Coronary artery (tissue), 2 donors: ENCODE measurements at places on chromosomes 4 and X.

GRCh38 chr4:1837069-1837468, 18.9 kb downstream of the LETM1 start:
- no peak for DNase-seq

DNA sequence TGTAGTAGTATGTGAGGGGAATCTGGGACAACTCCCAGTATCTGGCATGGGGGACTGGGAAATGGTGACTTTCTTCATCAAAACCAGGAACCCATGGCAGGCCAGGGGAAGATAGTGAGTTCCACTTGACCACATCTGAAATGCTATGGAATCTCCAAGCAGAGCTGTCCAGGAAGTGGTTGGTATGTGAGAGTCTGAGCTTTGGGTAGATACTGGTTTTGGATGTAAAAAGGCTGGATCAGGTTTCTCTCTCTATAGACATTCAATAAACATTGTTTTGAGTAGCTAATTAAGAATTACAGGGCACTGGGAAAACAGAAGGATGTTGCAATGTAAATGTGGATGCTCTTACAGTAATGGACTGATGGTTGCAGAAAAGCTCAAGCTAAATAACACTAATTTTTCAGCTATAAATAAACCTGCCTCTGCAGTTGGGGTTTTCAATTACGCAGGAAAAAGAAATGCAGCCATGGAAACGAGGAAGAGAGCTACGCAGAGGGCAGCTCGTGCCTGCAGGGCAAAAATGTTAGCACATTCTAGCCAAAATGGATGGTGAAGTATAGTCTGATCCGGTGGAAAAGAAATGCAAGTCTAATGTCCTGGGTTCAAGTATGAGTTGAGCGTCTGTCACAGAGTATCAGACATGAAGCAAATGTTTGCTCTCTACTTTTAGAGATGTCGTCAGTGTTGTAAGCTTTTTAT, 13.4 kb upstream of the CHRNA9 start:
- DNase-seq: no peak

DNA sequence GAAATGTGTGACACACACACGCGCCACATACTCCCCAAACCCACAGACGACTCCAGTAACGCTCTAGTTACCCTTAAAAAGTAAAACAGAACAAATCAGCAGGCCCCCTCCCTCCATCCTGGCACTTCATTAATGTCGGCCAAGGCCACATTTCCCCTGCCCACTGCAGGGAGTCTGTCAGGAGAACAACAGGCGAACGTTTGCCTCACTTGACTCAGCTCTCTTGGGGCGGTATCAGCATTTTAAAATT, 671 bp upstream of the FHIP1A start:
- DNase-seq: no peak

- DNase-seq: no peak
These were observed 276.9 kb downstream of the PTTG2 start for GRCh38 chr4:38237139-38237538.

- DNase-seq: no peak
These were observed 490.7 kb upstream of the TENM3 start for GRCh38 chr4:181752516-181752915.

- DNase-seq: peak; percentile 50
These were observed 17.9 kb downstream of the NAT8L start for GRCh38 chr4:2076908-2077536.

- no peak for DNase-seq
These were observed 122.6 kb upstream of the VCX3B start for GRCh38 chrX:8341814-8342590.

- peak; percentile 83 for DNase-seq
These were observed 6.7 kb upstream of the HSD17B10 start for GRCh38 chrX:53440621-53441517.

- no peak for DNase-seq
These were observed 75.1 kb downstream of the SORBS2 start for GRCh38 chr4:185736882-185737281.

- DNase-seq: no peak
These were observed 1660.3 kb upstream of the PCDH10 start for GRCh38 chr4:131488772-131489171.

- no peak for DNase-seq
These were observed 120.7 kb downstream of the LDB2 start for GRCh38 chr4:16777726-16778125.

DNA sequence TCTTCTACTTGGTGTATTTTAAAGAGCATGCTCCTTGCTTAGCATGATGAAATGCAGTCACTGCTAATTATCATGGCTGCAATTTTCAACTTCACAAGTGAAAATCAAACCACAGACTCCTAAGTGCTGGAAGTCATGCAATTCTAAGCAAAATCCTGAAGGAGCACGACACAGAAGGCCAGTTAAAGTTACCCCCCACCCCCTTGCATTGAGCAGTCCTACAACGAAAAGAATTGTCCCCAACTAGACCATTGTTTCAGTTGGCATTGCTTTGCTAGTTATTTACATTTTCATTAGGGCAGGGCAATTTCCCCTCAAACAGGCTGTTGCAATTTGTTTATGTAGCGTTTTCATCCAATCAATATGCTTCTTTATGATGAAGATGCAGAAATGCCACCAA, 321.2 kb downstream of the PCDH7 start:
- no peak for DNase-seq

- DNase-seq: no peak
These were observed 105.3 kb upstream of the SMIM10 start for GRCh38 chrX:134885336-134886001.

DNA sequence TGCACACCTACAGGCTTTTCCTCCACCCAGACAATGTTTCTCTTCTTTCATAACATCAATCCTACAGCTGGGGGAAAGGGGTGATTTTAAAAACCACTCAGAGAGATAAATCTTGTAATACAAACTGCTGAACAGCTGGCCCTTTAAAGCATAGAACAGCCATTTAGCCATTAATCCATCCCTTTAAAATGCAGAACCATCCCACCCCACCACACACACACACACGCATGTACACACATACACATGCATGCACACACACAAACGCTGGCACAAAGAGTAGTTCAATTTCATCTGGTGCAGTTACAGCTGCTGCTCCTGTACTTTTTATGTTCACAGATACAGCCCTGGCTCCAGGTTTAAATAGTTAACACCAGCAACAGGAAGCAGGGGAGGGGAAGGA, 426.1 kb downstream of the MID1IP1 start:
- no peak for DNase-seq

DNA sequence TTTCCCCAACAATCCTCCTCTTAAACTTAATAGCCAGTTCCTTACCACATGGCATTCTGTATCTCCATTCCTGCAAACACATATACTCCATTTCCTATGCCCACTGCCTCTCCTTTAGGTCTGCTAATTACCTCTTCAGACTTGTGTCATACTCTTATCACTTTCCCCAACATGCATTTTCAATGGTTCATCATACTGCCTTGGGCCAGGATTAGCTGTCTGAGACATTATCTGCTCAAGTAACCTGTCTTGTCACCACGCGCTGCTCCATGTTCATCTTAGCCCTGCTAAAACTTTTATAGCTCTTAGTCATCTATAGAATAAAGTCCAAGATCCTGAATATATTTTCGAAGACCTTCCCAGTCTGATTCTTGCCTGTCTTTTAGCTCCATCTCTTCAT, 224.1 kb upstream of the GK2 start:
- no peak for DNase-seq

DNA sequence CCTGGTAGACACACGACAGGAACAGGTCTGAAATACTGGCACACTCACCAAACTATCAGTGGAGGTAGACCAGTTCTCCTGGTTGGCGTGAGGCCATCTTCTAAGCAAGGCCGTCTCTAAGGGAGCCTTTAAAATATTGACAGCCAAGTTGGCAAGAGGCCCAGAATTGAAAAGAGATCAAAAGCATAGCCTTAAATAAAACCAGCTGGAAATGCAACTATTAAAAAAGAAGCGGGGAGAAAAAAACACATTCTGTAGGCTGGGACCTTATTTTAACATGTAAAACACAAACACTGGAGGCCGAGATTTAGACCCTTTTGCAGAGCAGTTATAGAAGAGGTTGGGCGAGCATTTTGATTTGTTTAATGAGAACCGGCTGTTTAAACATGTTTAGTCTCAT, 233.0 kb upstream of the CLNK start:
- DNase-seq: no peak

GRCh38 chr4:80340036-80340435, 4.5 kb downstream of the CFAP299 start:
- no peak for DNase-seq

GRCh38 chrX:9164533-9165426, 130.9 kb upstream of the FAM9B start:
- DNase-seq: no peak

DNA sequence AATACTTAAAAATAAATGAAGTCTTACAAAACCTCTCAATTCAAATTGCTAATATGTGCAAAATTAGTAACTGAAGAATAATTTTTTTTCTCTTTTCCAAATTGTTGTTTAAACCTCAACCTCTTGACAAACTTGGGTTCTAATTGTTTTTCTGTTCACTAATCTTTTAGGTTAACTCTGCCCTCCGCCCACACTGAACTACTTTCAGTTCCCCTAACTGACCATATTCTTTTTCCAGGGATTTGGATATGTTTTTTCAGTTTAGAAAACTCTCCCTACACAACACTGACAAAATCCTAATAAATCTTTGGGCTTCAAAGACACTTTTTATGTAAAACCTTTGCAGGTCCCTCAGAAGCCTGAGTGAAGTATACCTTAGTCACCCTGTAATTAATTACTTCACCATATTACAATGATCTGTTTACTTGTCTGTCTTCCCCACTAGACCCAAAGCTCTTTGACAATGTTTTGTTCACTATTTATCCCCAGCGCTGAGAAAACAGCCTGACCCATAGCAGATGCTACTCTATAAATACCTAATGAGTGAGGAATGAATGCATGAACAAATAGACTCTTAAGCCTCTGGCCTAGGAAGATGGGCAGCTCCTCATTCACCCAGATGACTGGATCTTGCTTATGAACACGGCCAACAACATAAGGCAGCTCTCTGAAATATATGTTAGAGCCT, 134.9 kb downstream of the MAML3 start:
- DNase-seq: no peak

DNA sequence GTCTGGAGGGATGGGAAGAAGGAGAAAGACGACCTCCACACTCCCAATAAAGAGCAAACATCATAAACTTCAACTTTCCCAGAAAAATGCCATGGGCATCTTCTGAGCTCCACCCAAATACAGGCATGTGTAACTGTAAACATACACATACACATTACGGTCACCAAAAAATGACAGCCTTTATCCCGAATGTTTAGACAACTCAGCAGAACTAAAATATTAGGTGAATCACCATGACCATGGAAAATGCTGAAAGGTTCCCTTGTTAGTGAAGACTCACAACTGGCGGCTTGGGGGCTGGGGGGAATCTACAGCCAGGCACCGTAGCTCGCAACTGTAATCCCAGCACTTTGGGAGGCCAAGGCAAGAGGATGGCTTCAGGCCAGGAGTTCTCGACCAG, 33.0 kb downstream of the PRKX start:
- no peak for DNase-seq

- DNase-seq: no peak
These were observed 14.3 kb downstream of the CASK start for GRCh38 chrX:41909068-41909467.

GRCh38 chrX:97401154-97401553, 517.4 kb downstream of the RPA4 start:
- no peak for DNase-seq
